ENCODE measurements at places on chromosomes 3 and 15.

- DNase-seq = peak; percentile 66
Measured at GRCh38 chr3:52025453-52025852, 29.8 kb upstream of the RPL29 start.

DNA sequence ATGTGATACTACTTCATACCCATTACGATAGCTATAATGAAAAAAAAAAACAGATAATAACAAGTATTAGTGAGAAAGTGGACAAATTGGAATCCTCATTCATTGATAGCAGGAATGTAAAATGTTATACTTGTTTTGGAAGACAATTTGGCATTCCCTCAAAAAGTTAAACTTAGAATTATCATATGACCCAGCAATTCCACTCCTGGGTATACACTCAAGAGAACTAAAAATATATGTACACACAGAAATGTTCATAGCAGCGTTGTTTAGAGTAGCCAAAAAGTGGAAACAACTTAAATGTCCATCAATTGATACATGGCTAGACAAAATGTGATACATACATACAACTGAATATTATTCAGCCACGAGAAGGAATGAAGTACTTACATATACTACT, 69.9 kb downstream of the PRICKLE2 start:
- no peak for DNase-seq

DNA sequence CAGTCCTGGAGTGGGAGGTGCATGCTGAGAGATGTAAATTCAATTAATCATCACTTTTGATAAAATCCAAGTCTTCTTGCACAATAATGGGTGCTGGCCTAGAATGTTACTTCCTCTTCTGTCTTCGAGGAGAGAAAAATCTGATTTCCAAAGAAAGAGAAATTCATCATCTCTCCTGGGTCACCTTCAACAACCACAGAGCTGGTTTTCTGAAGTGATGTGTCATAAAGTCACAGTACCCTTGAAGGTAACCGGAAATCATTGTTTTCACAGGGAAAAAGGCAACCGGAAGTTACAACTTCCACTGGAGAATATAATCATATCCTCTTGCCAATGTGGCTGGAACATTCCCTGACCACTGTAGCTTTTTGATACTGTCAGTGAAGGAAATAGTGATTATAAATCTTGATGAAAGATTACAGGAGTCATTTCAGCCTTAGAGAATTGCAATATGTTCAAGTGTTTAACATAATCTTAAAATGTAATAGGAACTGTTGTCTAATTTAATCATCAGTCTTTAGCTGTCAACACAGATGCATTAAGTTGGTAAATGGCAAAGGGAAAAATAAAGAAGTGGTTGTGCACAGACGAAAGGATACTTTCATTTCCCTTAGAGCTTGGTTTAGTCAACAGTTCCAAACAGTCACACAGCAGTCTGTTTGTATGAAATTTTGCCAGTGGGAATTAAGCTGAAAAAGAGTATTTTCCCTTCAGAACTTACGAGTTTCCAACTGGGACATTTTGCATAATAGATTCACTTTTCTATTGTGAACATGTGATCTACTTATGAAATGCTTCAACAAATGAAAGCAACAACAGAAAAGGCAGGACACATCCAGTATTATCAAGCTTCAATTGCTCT, 106.5 kb upstream of the SLC4A7 start:
- DNase-seq = peak; percentile 100

DNA sequence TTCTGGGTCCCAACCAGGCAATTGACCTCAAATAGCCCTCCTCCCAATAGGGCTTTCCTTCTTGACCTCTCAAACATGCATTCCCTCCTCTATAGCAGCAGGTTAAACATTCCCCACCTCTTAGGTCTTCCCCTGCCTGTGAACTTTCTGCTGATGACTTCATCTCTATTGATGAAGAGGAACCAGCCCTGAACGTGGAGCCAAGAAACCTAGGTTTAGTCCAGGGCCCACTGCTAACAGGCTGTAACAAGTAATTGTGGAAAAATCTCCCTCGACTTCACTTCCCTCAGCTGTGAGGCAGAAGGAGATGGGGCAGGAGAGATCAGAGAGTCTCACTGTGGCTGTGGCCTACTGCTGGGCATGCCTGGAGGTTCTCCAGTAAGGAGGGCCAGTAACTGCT, 24.7 kb downstream of the ILDR1 start:
- DNase-seq = no peak

DNA sequence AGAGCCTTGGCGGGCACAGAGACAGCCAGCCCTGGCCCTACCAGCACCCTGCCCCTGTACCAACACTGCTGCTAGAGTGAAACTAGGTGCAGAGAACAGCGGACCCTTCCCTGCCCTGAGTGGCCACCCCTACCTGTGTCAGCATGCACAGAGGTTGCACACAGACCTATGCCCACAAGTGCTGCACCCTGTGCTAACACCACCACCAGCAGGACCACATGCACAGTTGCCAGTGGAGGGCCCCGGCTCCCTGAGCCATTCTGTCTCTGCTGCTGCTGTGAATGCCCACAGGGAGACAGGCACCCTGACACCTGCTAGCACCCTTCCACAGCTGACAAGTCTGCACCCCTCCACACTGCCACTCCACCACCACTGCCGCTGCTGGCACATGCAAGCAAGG, 131.8 kb downstream of the NEK11 start:
- no peak for DNase-seq

DNA sequence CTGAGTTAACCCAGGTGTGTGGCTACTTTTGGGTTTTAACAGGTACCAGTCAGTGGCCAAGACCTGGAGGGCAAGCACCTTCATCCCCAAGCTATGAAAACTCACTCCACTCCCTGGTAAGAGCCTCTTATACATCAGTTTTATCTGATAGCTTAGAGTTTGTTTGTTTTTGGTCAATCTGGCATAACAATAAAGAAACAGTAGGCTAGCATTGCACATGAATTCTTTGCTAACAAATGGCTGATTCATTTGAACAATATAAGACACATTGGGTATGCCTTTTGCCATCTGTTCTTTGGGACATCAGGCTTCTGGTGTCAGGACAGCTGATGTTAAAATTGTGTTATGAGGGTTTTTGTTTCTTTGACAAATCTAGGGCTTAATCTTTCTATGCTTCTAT, 125.0 kb upstream of the CGNL1 start:
- no peak for DNase-seq

DNA sequence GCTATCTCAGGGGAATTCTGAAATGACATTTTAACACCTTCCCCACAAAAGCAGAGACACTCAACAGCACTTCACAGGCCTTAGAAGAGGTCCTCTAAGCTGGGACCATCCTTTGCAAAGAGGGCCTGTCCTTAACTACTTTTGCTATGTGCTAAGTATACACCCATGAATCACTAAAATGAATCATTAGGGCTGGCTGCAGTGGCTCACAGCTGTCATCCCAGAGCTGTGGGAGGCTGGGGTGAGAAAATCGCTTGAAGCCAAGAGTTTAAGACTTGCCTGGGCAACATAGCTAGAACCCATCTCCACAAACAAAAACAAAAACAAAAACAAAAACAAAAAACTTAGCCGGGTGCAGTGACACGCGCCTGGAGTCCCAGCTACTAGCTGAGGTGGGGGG, 53.9 kb upstream of the MELTF start:
- DNase-seq = peak; percentile 61

All from kidney capillary endothelial cell (primary cell).